ENCODE measurements at places on chromosomes 11 and 22.

DNA sequence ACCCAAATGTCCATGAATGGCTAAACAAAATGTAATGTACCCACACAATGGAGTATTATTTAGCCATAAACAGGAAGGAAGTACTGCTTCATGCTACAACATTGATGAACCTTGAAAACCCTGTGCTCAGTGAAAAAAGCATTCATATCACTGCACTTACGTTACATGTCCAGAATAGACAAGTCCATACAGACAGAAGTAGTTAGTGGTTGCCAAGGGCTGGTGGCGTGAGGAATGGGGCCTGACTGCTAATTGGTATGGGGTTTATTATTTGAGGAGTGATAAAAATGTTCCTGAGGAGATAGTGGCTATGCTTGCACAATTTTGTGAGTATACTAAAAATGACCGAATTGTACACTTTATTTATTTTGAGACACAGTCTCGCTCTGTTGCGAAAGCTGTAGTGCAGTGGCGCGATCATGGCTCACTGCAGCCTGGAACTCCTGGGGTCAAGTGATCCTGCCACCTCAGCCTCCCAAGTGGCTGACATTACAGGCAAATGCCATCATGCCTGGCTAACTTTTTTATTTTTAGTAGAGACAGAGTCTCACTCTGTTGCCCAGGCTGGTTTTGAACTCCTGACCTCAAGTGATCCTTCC lies 7.7 kb upstream of the SYVN1 start:
- DNase-seq = no peak

- DNase-seq = no peak
Observed at GRCh38 chr11:116558504-116559211, 214.1 kb downstream of the BUD13 start.

- peak; percentile 73 for DNase-seq
Observed at GRCh38 chr11:110076371-110076965, 16.7 kb upstream of the ZC3H12C start.

- no peak for DNase-seq
Observed at GRCh38 chr22:48821346-48821690, 1006.4 kb downstream of the BRD1 start.

GRCh38 chr11:67504950-67505581 lies at the start of gene PITPNM1:
Gene PITPNM1 (minus strand): TSS chr11:67505363. CDS start chr11:67504180, 1,183 bp downstream.
- peak; percentile 57 for DNase-seq
